A549 treated with AZD2906 at 1 μM for 4 hours (cell line): ENCODE measurements at places on chromosomes 16 and 17. TPM values are rescaled to one million over a fixed set of nuclear protein-coding genes. Genes with fewer than 3 reads are reported as not detected.

The EME1 gene
- 13.8 to 16.2 TPM (median 14.3 TPM) in 5 replicates for total RNA-seq

The BCAR1 gene
- 88.5 to 127 TPM (median 123 TPM) in 5 replicates for total RNA-seq

The CNTNAP4 gene
- not detected in 5 replicates for total RNA-seq

The MAPT gene
- 1.7 to 2.2 TPM (median 2.0 TPM) in 5 replicates for total RNA-seq

The TPSD1 gene
- total RNA-seq: not detected in 5 replicates

The PRAC2 gene
- not detected in 5 replicates for total RNA-seq

The GAS7 gene
- 0.32 to 0.63 TPM (median 0.49 TPM) in 5 replicates for total RNA-seq

The MLST8 gene
- 39.9 to 53.2 TPM (median 51.0 TPM) in 5 replicates for total RNA-seq

The CCDC154 gene
- total RNA-seq: 0.07 to 0.36 TPM (median 0.18 TPM) in 5 replicates
